ENCODE measurements at places on chromosomes 3 and 15.

- no peaks in the 10 kb centered on the region for H3K4me1 ChIP-seq
- no peak for DNase-seq
- H3K27me3 ChIP-seq, result no peaks in the 10 kb centered on the region
- H3K4me3 ChIP-seq, result no peak overlapping the region
- H3K27ac ChIP-seq, result no peak overlapping the region
Measured at GRCh38 chr3:194707147-194707540, 21.5 kb downstream of the FAM43A start.

DNA sequence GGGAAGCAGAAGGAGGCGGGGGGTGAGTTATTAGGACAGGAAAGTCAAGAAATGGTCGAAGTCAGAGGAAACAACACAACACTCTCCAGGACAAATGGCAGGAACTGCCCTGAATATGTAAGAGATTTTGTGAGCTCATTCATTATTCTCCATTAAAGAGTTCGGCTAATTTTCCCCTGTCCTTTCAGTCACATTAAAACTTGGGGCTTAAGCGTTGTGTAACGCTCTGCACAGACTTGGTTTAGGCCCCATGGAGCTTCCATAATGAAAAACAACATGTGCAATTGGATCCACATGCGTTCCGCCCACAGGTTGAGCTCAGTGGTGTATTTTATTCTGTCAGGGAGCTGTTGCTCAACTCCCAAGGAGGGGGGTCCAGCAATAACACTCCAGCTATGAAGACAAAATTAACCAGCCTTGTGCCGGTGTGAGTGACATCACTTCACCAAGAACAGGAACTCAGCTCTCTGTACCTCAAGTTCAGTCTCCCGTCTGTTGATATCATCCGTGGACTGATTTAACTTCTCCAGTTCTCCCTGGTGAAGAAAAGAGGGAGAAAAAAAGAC lies 2.3 kb downstream of the SH3BP5 start:
- H3K4me3 ChIP-seq, result peak overlapping the region; percentile 93
- no peak overlapping the region for H3K27ac ChIP-seq
- H3K36me3 ChIP-seq, result no peaks in the 10 kb centered on the region
- peaks cover 44% of the 10 kb centered on the region for H3K4me1 ChIP-seq

DNA sequence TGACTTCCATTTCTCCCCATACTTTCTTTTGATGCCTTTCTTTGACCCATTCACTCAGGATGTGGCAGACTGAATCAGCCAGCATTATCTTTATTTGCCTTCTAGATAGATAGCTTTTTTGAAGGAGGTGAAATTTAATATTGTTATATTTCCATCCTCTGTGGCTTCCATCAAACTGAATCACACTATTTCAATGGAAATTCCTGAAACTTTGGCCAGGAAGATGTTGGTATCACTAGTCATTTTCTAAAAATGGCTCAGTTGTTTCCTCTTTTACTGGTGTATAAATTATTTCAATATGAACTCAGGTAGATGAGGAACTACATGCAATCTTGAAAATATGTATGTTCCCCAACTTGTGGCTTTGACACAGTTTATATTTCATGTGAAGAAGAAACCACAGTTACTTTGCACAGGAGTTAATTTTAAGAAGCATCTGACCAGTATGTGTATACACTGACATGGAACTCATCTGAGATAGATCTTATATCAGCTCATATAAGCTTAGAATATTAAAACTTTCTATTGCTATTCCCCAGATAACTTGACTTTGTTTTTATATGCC lies 248.3 kb downstream of the CGGBP1 start:
- H3K4me3 ChIP-seq, result no peak overlapping the region
- H3K36me3 ChIP-seq, result peaks cover 23% of the 10 kb centered on the region
- peaks cover 16% of the 10 kb centered on the region for H3K4me1 ChIP-seq
- H3K27me3 ChIP-seq, result no peaks in the 10 kb centered on the region
- H3K27ac ChIP-seq, result no peak overlapping the region

DNA sequence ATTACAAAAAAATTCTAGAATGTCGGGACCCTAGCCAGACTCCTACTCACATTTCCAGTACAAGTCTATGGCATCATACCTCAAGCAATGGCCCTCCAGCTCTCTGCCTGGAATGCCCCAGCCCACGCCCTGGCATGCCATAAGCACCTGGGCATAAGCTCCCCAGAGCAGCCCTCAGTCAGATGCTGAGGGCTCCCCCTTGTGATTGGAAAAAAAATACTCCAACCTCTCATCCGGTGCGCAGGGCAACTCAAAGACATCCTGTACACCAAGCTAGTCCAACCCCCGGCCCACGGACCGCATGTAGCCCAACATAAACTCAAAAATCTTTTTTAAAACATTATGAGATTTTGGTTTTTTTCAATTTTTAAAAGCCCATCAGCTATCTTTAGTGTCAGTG lies 115.4 kb downstream of the NEK10 start:
- peak; percentile 2 for DNase-seq
- H3K36me3 ChIP-seq, result no peaks in the 10 kb centered on the region
- no peak overlapping the region for H3K4me3 ChIP-seq
- H3K4me1 ChIP-seq, result no peaks in the 10 kb centered on the region

GRCh38 chr3:72448858-72449257 lies 399.4 kb downstream of the SHQ1 start:
- H3K27me3 ChIP-seq, result no peaks in the 10 kb centered on the region
- no peaks in the 10 kb centered on the region for H3K36me3 ChIP-seq
- H3K4me3 ChIP-seq, result no peak overlapping the region
- no peak overlapping the region for H3K27ac ChIP-seq
- no peak for DNase-seq

GRCh38 chr3:184361532-184361931 lies at the start of the genes CLCN2 and POLR2H:
Gene CLCN2 (minus strand): TSS chr3:184361605. CDS start chr3:184361479, 126 bp downstream.
Gene POLR2H (plus strand): TSS chr3:184361710. CDS start chr3:184363493, 1,783 bp downstream.
- peaks cover 32% of the 10 kb centered on the region for H3K4me1 ChIP-seq
- H3K4me3 ChIP-seq, result peak within 1 kb of the TSS; percentile 92
- DNase-seq, result no peak
- H3K27me3 ChIP-seq, result peaks cover 3% of the 10 kb centered on the region
- peaks cover 6% of the 10 kb centered on the region for H3K36me3 ChIP-seq

GRCh38 chr15:43215961-43216360 lies 4.9 kb downstream of the EPB42 start:
- H3K36me3 ChIP-seq, result no peaks in the 10 kb centered on the region
- H3K27me3 ChIP-seq, result no peaks in the 10 kb centered on the region
- DNase-seq, result no peak
- H3K4me1 ChIP-seq, result no peaks in the 10 kb centered on the region
- no peak overlapping the region for H3K4me3 ChIP-seq

DNA sequence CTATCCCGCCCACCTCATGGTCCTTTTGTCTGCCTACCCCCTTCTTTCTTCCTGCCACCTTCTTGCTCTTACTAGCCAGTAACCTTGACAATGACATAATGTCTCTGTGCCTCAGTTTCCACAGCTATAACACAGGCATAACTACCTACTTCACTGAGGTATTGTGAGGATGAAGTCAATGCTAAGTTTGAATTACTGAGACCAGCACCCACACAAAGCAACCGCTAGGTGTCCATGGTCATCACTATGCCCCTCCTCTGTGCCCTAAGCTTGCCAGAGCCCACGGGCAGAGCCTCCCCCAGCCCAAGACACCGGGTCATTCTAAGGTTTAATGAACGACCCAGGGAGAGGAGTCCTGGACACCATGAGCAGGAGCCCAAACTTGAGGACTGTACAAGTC lies 101.6 kb downstream of the OXNAD1 start:
- H3K36me3 ChIP-seq, result peaks cover 16% of the 10 kb centered on the region
- DNase-seq, result no peak
- no peak overlapping the region for H3K27ac ChIP-seq

DNA sequence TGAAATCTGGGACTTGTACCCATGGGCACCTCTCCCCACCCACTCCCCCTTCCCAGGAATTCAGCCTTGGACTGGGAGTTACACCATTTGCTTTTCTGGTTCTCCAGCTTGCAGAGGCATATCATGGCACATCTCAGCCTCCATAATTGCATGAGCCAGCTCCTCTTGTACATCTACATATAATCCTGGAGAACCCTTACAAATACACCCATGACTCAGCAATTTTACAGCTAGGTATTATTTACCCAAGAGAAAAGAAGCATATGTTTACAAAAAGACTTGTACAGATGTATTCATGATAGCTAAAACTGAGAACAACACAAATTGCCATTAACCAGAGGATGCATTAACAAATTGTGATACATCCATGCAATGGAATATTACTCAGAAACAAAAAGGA lies 58.4 kb downstream of the RPLP1 start:
- H3K36me3 ChIP-seq, result no peaks in the 10 kb centered on the region
- DNase-seq, result no peak

DNA sequence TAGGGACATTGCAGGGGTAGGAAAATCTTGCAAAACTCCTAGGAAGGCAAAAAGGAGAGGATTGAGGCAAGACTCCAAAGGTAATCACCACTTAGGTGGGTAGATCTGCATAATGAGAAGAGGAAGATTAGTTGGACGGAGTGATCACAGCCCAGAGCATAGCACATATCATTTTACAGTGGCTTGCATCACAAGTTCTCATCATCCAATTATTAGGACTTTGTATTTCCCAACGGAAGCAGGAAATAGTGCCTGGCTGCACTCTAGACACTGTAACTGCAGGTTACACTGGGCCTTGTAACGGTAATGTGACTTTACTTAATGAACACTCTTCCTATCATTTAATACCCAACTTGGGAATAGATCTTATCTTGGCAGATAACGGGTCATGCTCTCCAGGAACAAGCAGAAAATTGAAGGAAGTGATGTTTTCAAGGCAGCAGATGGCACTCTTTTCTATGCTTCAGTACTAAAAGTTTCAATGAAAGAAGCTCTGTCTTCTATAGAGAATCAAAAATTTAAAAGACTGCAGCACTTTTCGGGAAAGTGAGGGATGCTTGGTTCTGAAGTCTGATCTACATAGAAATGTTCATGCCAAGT lies 101.9 kb upstream of the KCNMB2 start:
- no peak overlapping the region for H3K27ac ChIP-seq
- no peaks in the 10 kb centered on the region for H3K36me3 ChIP-seq
- DNase-seq, result no peak
- H3K4me1 ChIP-seq, result no peaks in the 10 kb centered on the region

- H3K27ac ChIP-seq, result no peak overlapping the region
- peaks cover 2% of the 10 kb centered on the region for H3K27me3 ChIP-seq
- no peaks in the 10 kb centered on the region for H3K36me3 ChIP-seq
- DNase-seq, result no peak
- H3K4me1 ChIP-seq, result no peaks in the 10 kb centered on the region
- no peak overlapping the region for H3K4me3 ChIP-seq
Measured at GRCh38 chr3:44036850-44037249, 204.8 kb upstream of the TOPAZ1 start.

- no peaks in the 10 kb centered on the region for H3K36me3 ChIP-seq
- no peaks in the 10 kb centered on the region for H3K4me1 ChIP-seq
- H3K27me3 ChIP-seq, result peaks cover 56% of the 10 kb centered on the region
- peak; percentile 16 for DNase-seq
- peak overlapping the region; percentile 25 for H3K27ac ChIP-seq
Measured at GRCh38 chr15:96053031-96053780, 277.3 kb upstream of the NR2F2 start.

- H3K27ac ChIP-seq, result peak overlapping the region; percentile 11
- no peaks in the 10 kb centered on the region for H3K27me3 ChIP-seq
- peak; percentile 99 for DNase-seq
- peaks cover 4% of the 10 kb centered on the region for H3K4me1 ChIP-seq
- no peaks in the 10 kb centered on the region for H3K36me3 ChIP-seq
Measured at GRCh38 chr3:126911162-126912026, 71.5 kb upstream of the PLXNA1 start.

DNA sequence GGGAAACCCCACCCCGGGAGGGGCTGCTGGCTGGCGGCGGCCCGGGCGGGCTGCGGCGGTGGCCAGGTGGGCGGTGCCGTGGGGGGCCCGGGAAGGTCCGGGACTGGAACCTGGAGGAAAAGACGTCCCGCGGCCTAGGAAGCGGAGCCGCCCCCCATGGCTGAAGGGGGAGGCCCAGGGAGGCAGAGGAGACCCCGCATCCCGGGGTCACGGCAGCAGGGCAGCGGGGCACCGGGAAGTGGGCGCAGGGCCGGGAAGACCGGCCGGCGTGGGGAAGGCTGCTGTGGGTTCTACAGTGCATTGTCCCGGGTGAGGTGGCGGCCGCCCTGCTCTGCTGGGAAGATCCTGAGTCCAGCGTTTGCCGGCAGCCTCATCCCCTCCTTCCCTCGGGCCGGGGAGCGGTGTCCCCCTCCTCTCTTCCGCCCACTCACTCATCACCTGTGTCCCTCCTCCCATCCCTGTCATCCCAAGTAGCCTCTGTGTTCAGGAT lies 525 bp upstream of the FSTL1 start:
- H3K27me3 ChIP-seq, result no peaks in the 10 kb centered on the region
- DNase-seq, result no peak
- peaks cover 13% of the 10 kb centered on the region for H3K4me1 ChIP-seq
- peak overlapping the region; percentile 71 for H3K4me3 ChIP-seq
- H3K27ac ChIP-seq, result no peak overlapping the region
- no peaks in the 10 kb centered on the region for H3K36me3 ChIP-seq

GRCh38 chr3:147414390-147415138 lies 5.4 kb downstream of the ZIC1 start:
- H3K4me1 ChIP-seq, result peaks cover 14% of the 10 kb centered on the region
- no peak overlapping the region for H3K27ac ChIP-seq
- no peak overlapping the region for H3K4me3 ChIP-seq
- no peak for DNase-seq

DNA sequence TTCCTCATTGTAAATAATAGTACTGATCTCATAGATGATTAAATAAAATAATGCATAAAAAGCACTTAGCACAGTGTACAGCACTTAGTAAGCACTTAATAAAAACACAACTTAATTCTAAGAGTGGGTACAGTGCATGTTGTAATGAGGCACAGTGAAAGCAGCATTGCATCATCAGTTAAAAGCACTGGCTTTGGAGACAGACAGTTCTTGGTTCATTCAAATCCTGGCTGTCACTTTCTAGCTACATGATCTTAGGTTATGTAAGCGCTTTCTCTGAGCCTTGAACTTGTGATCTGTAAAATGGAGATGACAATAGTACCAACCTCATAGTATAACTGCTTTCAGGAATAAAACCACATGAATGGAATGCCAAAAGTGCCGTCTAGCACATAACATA lies 151.5 kb downstream of the DPH6 start:
- H3K27ac ChIP-seq, result no peak overlapping the region
- no peak for DNase-seq
- H3K36me3 ChIP-seq, result no peaks in the 10 kb centered on the region
- H3K4me1 ChIP-seq, result no peaks in the 10 kb centered on the region
- H3K27me3 ChIP-seq, result no peaks in the 10 kb centered on the region

DNA sequence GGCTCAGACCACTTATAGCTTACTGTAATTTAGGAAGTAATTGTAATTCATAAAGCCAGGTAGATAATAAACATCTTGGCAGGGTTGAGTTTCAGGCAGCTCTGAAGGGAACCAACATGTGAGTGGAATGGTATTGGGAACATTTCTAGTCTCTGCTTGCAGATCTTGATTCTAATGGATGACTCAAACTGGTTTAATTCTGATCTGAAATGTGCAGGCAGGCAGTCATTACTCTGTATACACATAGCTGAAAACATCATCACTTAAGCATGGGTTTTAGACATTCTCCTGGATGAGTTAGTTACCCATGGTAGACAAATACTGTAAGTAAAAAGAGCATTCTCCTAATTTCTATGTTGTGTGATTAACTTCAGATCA lies 317.0 kb upstream of the TPRG1 start:
- no peaks in the 10 kb centered on the region for H3K4me1 ChIP-seq
- no peak overlapping the region for H3K27ac ChIP-seq
- DNase-seq, result no peak
- H3K4me3 ChIP-seq, result no peak overlapping the region
